ENCODE measurements at places on chromosomes 1 and 21.

DNA sequence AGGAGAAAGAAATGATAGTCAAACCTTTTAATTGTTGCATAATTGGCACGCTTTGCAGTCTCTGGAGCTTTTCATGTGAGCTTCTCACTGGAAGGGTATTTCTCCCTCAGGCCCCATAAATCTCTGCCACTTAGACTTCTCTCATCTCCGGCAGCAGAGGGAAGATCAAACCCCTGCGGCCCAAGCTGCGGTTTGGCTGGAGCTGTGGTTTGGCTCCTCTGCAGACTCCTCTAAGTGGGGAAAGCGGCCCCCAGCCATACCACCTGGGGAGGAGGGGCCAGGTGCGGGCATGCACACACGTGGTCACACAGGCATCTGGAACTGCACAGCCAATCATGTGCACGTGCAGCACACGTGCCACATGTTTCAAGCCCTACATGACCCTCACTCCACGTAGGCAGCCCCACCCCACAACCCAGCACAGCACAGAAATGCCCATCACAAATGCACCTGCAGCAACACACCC lies 58.3 kb downstream of the UBE2T start:
- DNase-seq, result no peak

- no peak for DNase-seq
Observed at GRCh38 chr1:246678816-246679793, 45.1 kb upstream of the SCCPDH start.

GRCh38 chr1:1782399-1783221 lies 4.3 kb upstream of the NADK start:
- no peak for DNase-seq

GRCh38 chr1:22831729-22832413 lies 121.2 kb downstream of the EPHB2 start:
- DNase-seq, result peak; percentile 26

- no peak for DNase-seq
Observed at GRCh38 chr1:63912643-63913042, 138.8 kb downstream of the ROR1 start.

GRCh38 chr1:99004861-99005442 lies at the start of gene PLPPR5:
TSS of gene PLPPR5 (minus strand) at chr1:99004861. CDS start at chr1:99004671, 190 bp downstream.
- DNase-seq, result no peak

GRCh38 chr21:32378956-32379355 lies 13.9 kb downstream of the URB1 start:
- no peak for DNase-seq

- no peak for DNase-seq
Observed at GRCh38 chr1:229032375-229032774, 238.5 kb upstream of the RAB4A start.

DNA sequence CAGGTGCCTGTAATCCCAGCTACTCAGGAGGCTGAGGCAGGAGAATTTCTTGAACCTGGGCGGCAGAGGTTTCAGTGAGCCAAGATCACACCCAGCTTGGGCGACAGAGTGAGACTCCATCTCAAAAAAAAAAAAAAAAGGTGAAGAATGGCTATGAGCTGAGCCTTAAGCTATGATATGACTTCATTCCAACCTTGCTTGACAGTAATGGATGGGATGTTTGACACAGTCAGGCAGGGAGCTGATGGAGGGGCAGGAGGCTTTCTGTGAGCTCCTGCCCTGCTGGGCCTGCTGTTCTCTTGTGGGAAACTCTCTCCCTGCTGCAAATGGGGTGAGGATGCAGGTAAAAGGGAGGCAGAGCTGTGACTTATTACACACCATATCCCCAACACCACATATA lies 27.6 kb downstream of the NCF2 start:
- DNase-seq, result no peak

DNA sequence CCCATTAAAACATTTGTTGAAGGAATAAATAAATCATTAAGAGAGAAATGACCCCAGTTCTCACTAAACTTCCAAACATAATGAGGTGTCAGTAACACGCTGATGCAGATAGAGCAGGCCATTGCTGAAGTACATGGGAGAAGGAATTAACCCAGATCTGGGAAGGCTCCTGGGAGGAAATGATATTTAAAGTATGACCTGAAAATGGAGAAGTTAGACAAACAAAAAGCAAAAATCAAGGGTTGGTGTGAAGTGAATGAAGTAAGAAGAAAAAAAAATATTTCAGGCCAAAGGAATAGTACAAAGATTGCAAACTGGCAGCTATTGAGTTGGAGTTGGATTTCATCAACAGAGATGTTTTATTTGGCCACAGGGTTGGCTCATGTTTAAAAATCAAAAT lies 71.4 kb downstream of the RGS2 start:
- DNase-seq, result no peak

DNA sequence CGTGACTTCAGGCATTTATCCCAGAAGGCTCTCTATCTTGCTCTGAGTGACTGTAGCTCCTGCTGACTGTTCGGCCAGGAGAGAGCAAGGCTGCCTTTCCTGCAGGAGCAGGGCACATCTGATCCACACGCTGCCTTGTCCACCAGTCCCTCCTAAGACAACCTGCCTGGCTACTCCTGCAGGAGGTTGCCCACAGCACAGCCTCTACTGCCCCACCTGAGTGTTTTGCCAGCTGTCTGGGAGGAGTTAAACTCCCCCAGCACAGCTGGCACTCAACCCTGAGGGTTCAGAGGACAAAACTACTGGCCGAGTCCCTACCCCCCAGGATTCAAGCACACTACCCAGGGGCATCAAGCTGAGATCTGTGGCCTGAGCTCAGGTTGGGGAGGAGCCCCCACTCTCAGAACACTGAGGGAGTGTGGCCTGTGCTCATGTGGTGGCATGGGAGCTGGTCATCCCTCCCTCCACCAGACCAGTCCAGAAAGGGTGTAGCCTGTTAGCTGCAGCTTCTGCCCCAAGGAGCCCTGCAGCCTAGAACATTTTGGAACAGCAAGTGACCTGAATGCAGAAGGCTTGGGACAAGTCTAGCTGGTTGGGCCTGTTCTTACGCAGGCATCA lies 237.3 kb downstream of the SLC44A5 start:
- no peak for DNase-seq

- DNase-seq, result no peak
Observed at GRCh38 chr1:84969489-84970250, 27.2 kb downstream of the MCOLN2 start.

- no peak for DNase-seq
Observed at GRCh38 chr1:47555841-47556560, 118.2 kb downstream of the FOXD2 start.

DNA sequence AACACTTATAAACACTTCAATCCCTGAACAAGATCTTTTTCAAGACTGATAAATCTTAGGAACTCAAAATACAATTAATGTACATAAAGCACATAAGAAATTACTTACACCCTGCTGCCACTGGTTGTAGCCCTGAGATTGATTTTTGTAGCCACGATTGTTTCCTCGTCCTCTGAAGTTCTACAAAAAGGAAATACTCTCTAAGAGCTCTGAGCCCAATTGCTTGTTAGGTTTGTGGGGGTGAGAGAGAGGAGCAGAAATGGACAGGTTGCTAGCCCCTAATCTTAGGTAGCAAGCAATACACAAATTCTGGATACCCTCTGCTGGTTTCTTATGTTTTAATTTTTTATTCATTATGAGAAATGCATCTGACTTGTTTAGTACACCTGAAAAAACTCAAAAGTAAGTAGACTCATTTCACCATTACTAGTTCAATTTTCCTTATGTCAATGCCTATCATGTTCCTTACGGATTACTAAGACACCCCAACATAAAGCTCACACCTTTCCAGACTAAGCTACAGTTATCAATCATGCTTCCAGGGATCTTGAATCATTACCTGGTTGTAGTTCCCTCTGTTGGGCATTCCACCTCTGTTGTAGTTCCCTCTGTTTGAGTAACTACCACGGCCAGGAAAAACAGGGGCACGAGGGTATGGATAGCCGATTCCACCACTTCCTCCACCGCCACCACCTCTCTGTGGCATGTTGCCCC lies 9.3 kb downstream of the HNRNPU start:
- DNase-seq, result no peak

- DNase-seq, result no peak
Observed at GRCh38 chr1:63847308-63847910, 73.6 kb downstream of the ROR1 start.

- DNase-seq, result no peak
Observed at GRCh38 chr1:51168936-51169335, 66.9 kb downstream of the C1orf185 start.

GRCh38 chr1:102191723-102192122 lies 195.0 kb upstream of the OLFM3 start:
- no peak for DNase-seq

DNA sequence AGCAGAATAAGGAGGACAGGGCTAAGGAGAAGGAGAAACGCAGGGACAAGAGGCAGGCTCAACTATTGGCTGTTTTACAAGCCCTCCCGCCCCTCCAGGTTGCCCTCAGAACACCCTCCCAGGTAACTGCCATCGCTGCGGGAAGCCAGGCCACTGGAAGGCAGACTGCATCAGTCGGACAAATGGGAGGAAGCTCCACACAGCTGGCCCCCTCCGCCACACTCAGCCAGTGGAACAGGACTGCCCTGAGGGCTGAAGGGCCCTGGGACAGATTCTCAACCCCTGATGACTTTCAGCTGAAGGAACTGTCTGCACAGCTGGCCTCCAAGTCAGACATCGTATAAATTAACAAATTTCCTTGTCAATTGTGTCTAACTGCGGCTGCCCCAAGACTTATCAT lies 21.8 kb downstream of the LRRC3 start:
- DNase-seq, result no peak

- no peak for DNase-seq
Observed at GRCh38 chr1:117902944-117903343, 26.5 kb downstream of the GDAP2 start.

- DNase-seq, result no peak
Observed at GRCh38 chr1:50955116-50955515, 5.0 kb downstream of the FAF1 start.

GRCh38 chr1:181083842-181084605 lies 4.5 kb upstream of the IER5 start:
- no peak for DNase-seq

GRCh38 chr1:226877669-226878068 lies 7.3 kb downstream of the PSEN2 start:
- DNase-seq, result no peak

GRCh38 chr1:34872133-34872503 lies 12.6 kb upstream of the SMIM12 start:
- DNase-seq, result no peak

DNA sequence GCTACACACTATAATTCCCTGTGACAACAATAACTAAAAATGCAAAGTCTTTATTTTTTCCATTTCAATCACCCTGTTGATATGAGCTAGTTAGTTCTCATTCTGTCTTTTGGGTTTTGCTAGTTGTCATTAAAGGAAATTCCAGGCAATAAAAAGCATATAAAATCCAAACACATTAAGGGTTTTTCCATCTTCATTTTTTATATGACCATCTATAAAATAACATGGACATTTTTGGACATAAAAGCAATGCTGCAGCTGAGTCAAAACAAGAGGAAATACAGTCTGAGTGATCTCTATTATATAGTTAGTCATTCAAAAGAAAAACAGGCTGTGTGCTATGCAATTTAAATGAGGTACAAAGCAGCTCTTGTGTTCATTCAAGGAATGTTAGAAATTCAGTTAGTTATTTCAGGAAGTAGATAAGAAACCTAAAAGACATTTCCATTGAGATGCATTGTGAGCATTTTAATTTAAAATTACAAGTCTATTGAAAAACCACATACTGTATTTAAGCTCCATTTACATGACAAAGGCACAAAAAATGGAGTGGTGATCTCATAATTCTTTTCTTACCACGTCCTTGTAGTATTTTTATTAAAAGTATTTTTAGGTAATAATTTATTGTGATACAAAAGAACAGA lies 67.3 kb upstream of the BCL10 start:
- DNase-seq, result no peak

- no peak for DNase-seq
Observed at GRCh38 chr21:43362915-43363314, 64.0 kb downstream of the SIK1 start.

DNA sequence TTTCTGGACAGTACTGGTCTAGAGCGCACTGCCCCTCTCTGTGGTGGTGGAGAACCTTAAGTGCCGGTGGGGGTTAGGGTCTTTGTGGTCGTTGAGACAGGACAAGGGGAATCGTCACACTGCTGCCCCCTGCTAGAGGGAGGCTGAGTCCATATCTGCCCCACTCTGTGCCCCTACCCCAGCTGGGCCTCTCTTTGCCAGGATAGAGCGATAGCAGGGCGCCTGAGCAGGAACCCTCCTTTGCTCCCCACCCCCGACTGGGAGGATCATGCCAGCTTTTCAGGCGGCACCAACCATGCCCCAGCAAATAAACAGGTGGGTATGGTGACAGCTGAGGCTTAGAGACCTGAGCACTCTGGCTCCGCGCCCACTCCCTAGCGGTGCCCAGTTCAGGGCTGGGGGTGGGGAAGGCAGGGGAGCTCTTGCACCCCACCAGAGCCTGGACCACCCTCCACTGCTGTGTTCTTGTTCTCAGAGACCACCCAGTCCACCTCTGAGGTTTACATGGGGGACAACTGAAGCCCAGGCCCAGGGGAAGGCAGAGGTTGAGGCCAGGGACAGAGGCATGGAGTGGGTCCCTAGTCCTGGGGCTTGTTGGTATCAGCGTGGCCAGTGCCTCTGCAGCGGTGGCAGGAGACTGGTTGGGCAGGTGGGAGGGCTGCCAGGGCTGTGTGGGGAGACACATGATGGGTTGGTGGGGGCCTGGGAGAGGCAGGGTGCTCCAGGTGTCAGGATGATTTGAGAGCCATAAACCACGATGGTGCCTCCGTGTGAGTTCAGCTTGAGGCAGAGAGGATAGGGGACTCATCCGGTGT lies 1.6 kb downstream of the PADI2 start:
- DNase-seq, result no peak

- no peak for DNase-seq
Observed at GRCh38 chr21:39972976-39973770, 105.9 kb downstream of the PCP4 start.

GRCh38 chr1:118983558-118984041 lies 4.5 kb downstream of the TBX15 start:
- DNase-seq, result no peak

GRCh38 chr1:153262462-153263157 lies 3.1 kb downstream of the LORICRIN start:
- no peak for DNase-seq

DNA sequence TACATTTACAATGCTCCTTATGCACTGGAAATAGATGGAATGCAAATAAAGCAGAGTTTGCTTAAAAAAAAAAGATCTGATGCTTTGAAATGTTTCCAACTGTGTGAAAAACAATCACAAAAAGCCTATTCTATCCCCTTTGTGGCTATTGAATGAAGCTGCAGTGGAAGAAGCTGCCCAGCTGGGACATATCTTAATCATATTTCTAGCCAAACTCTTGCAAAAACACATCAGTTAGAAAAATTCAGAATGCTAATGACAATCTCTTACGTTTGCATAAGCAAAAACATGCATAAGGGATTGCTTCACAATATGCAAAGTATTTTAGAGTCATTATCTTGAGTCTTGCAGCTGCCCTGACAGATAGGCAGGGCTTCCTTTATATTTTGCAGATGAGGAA lies 526.4 kb upstream of the USP24 start:
- DNase-seq, result no peak

DNA sequence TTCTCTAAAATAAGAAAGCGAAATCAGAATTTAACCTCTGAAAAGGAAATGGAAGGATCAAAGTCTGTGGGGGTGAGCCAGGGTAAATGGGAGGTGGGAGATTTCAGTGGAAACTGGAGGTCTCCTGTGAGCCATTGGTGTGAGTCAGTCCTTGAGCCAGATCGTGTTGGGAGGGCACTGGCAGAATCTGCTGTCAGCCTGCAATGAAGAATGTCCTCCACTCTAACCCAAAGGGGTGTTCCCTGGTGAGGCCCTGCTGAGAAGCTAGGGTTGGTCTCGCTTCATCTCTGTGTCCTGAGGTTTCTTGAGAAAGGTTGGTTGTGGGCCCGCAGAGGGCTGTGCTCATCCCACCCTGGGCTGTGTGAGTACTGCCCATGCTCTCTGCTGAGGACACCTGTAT lies 2.4 kb downstream of the QSOX1 start:
- no peak for DNase-seq
